ENCODE measurements at places on chromosomes 5 and 9. TPM values are rescaled to one million over a fixed set of nuclear protein-coding genes. Genes with fewer than 3 reads are reported as not detected.

Gene BTNL8
- total RNA-seq, result not detected

Gene MARCOL
- not detected for total RNA-seq

Gene OBP2B
- total RNA-seq, result not detected

Gene GABRA6
- total RNA-seq, result not detected

Gene ARSK
- total RNA-seq, result 7.5 TPM

Gene GPR151
- total RNA-seq, result not detected

Gene BHMT2
- total RNA-seq, result 2.5 TPM

Gene CXXC5
- total RNA-seq, result 12.0 TPM

Gene MOB3B
- total RNA-seq, result 0.07 TPM

Gene BAG1
- total RNA-seq, result 45.1 TPM

Gene PCDHAC1
- total RNA-seq, result 0.07 TPM

Gene CFAP157
- not detected for total RNA-seq

Gene PCDHA9
- total RNA-seq, result not detected

Gene NAIP
- total RNA-seq, result 1.5 TPM

Gene SLC45A2
- 0.13 TPM for total RNA-seq

Gene FAM163B
- total RNA-seq, result not detected

Gene CEL
- 0.07 TPM for total RNA-seq

Gene TOR1A
- total RNA-seq, result 32.6 TPM

Gene PSD2
- not detected for total RNA-seq

Gene IRX4
- total RNA-seq, result not detected

Gene CDO1
- 6.3 TPM for total RNA-seq

Gene TPPP
- total RNA-seq, result 0.18 TPM

Gene EPB41L4B
- total RNA-seq, result 0.42 TPM

Gene CCNJL
- 3.2 TPM for total RNA-seq

Gene PIP5K1B
- total RNA-seq, result 0.13 TPM

Gene ACOT12
- 0.13 TPM for total RNA-seq

Gene PCDHB8
- total RNA-seq, result 0.04 TPM

Gene ARHGEF28
- 74.8 TPM for total RNA-seq
